ENCODE measurements at places on chromosomes 12 and 14.

DNA sequence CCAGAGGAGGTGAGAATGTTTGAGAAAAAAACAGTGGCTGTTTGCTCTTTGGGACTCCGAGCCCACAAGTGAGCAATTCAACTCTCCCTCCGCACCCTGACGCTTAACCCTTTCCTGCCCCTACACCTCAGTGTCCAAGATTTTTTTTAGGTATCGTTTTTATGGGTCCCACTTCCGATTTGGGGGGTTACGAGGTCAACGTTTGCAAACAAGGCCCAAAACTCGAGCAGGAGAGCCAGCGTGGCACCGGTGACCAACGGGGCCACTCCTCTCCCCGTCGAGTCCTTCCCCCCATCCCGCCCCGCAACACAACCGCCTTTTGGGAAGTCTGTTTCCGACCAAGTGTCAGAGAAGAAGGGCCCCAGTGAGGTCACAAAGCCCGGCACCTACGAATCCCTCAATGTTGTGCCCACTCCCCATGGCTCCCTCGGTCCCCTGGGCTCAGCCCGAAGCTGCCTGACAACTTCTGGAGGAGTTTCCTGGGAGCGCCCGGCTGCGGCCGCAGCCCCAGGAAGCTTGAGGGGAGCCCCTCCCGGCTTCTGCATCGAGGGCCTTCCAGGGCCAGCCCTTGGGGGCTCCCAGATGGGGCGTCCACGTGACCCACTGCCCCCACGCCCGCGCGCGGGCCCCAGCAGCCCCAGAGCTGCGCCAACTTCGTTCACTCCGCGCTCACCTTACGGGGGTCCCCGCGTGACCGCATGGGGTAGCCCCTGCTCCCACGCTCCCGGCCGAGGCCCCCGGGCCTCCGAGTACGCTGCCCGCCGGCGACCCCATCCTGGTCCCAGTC lies 1.2 kb downstream of the CDK2AP1 start:
- no peak for DNase-seq

DNA sequence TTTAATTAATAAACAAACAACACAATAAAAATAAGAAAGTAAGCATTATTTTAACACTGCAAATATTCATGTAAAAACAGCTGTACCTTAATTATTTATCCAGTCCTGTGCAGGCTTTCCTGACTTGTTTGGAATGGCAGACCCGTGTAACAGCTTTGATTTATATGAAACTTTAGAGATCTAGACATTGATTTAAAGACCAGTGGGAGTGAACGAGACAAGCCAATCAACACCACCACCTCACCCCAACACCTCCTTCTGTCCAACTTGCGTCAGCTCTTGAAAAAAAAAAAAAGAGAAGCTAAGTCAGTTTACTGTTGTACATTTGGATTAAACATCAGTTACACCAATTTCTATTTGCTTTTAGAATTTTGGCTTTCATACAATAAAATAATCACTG lies 22.3 kb downstream of the SLC38A4 start:
- DNase-seq, result no peak

DNA sequence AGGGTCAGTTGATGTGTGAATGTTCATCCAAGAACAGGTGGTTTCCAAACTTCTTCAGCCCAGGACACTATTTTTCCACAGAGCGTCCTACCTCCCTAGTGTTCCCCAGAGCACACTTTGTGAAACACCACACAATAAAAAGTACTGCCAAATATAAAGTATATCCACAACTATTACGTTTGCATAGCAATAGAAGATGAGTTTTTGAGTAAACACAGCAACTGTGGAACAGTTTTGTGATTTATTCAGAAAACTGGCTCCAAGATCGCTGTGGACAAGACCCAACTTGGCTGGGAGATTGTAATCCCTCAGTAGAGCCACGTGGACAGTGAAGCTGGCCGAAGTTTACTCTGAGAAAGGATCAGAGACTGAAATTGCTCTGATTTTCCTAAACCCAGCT lies 14.5 kb upstream of the MAP1LC3B2 start:
- no peak for DNase-seq

- no peak for DNase-seq
These were observed 39.0 kb downstream of the TTC9 start for GRCh38 chr14:70680748-70681147.

DNA sequence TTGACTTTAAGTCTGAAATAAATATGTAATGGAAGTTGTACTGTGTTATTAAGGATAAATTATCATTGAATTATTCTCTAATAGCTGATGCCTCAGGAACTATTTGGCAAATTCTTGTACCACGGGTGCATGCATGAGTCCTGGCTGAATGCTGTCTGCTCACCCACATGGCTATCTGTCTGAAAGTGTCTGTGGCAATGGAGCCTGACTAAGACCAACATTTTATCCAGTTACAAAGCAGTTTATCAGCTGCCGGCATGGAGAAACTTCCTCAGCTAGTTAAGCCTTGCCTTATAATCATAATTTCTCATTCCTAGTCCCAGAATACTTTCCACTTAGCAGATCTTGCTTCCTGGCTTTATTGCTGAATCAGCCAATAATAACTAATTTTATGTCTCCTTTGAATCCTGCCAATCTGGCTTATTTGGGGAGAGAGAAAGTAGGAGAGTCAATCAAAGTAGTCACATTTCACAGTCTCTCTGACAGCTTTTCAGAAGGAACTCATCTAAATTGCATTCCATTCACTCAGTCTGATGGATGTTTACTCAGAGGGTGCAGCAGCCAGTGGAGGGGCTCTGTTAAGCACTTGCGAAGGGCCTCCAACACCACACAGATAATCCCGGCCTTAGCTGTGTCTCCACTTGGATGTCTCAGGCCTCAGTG lies 280.6 kb upstream of the CLEC14A start:
- DNase-seq, result no peak

DNA sequence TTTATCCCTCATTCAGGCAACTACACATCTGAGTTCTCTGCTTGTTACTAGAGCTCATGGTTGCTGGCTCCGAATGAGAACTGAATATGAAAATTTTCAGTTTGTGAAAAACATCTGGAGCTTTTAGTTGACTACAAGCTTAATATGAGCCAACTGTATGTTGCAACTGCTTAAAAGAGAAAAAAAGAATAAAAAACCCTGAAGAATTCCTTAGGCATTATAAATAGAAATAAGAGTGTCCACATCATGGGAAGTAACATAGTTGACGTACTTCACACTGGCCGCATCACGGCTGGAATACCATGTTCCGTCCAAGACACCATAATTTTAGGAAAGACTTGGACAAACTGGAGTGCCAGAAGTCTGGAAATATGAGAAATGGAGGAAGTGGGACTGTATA lies 57.9 kb downstream of the PDE3A start:
- DNase-seq, result peak; percentile 84

- DNase-seq, result peak; percentile 92
These were observed at the start of gene SLC35E3 for GRCh38 chr12:68745904-68746571. Gene SLC35E3 (plus strand): TSS chr12:68746176. CDS start chr12:68746378, 202 bp downstream.

DNA sequence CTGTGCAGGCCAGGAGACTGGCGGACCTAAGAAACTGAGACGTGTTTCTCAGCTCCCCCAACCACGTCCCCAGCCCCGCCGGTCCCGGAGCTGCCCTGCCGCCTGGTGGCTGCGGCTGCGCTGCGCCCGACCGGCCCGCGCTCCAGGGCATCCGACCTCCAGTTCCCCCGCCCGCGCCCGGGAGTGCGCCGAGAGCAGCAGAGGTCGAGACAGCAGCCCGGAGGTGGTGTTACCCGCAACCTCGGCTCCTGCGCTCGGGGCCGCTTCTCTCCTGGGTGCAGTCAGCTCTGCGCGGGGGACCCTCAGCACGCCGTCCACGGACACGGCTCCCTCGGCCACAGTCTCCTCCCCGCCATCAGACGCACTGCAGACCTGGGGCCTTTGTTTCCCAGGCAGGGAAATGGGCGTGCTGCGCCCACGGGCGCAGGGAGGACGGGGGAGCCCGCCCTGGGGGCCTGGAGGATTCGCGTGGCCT lies 21.6 kb upstream of the GPR132 start:
- peak; percentile 82 for DNase-seq

DNA sequence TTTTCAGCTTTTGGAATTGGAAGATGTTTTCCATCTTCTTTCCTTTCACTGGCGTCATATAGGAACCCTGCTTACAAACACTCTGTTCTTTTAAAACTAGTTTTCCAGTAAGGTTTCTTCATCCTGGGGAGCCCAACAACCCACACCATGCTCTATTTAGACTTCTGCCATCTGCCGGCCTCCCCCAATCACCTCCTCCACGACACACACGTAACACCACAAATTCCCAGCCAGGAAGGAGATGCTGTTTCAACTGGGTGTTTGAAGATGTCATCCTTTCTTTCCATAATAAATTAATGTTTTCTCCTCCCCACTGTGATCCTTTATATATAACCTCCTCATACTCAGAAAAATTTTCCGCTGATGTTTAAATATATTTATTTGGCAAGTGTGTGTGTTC lies 231.4 kb upstream of the DDHD1 start:
- no peak for DNase-seq

GRCh38 chr12:14928931-14929330 lies 9.4 kb downstream of the ERP27 start:
- no peak for DNase-seq

DNA sequence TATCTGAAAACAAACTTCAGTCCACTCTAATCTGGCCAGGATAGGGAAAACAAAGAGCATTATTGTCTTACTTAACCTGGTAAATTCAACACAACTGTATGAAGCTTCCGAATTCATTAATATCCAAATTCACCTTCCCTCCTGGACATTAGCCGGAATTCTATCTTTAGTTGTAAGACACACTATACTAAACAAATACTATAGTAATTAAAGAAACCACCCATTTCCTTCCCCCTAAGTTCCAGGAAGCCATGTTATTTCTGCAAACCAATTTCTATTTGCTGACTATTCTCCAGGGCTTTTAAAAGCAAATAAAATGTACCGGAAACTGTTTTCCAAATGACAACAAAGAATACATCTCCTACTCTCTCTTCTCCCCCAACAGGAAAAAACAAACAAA lies 122.7 kb upstream of the MDM1 start:
- DNase-seq, result no peak

DNA sequence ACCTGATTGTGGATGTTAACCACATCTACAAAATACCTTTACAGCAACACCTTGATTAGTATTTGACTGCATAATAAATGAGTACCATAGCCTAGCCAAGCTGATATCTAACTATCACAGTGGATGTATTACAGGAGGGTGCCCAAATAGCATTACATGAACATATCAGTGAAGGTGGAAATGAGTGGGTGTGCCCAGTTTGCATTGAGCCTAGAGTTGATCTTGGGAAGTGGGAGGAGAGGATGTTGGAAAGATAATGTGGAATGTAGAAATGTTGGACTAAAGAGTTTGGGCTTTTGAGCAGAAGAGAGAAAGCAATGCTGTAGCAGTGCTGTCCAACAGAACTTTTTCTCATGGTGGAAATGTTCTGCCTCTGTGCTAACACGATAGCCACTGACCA lies 98.9 kb downstream of the ANO6 start:
- no peak for DNase-seq

DNA sequence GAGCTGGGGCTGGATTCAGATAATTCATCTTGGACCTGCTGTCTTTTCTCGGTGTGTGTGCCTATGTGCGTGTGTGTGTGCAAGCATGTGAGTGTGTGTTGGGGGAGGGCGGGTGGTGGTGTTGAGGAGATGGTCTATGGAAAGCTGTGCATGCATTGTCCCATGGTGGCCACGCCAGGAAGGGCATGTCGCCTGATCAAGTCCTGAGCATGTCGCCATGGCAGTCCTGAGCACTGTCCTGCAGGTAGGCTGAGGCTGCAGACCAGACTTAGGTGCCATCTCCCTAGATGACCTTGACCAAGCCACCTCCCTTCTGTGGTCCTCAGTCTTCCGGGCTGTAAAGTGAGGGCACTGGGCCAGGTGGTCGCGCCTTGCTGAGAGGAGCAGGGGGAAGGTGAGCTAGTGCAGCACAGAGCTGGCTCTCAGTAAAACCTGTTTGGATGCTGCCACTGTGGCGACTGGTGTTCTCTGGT lies 81.4 kb downstream of the PAPOLA start:
- DNase-seq, result peak; percentile 67

GRCh38 chr14:20400965-20401593 lies 12.2 kb downstream of the TEP1 start:
- no peak for DNase-seq

DNA sequence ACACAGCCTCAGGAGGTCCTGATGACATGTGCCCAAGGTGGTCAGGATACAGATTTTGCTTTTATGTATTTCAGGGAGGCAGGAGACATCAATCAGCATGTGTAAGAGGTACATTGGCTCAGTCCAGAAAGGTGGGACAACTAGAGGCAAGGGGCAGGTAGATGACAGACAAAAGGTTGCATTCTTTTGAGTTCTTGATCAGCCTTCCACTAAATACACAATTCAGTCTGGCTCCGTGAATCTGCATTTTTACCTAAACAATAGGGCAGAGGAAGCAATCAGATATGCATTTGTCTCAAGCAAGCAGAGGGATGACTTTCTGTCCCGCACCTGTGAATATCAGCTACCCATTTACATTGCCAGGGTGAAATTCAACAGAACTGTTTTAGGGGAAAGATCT lies 178.6 kb downstream of the KSR2 start:
- no peak for DNase-seq

GRCh38 chr12:74365178-74365964 lies 172.3 kb upstream of the ATXN7L3B start:
- DNase-seq, result no peak

DNA sequence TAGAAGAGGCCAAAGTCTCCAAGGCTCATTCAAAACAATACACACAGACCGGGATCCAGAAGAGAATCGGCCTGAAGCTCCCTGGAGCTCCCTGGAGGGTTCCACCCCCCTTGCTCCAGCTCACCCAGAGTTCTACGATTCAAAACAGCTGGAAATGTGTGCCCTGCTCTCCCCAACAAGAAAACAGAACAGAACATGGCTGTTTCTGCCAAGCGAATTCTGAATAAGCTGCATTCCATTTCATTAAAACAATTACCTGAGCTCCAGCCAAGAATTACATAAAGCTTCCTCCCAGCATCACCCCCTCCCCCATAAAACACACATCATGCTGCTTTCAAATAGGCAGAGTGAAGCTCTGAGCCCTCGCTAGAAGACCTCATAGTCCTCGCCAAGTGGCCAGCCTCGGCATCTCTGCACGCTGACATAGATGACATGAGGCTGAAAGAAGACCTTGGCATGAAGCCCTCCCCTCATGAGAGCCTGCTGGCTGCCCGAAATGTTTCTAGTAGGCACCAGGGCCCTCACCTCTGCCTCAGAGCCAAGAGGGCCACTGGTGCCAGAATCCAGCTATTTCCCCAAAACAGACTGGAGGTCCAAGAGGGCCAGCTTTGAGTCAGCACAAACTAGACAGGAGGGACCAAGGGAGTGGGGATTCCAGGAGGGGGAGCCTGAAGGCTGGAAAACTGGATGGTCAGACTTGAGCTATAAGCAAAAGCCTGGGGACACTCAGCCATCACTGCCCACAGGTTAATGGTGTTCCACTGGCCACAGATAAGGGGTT lies 8.3 kb downstream of the PXN start:
- no peak for DNase-seq

- no peak for DNase-seq
These were observed 66.2 kb downstream of the MARK3 start for GRCh38 chr14:103451401-103451800.

GRCh38 chr12:12442548-12443071 lies 85.7 kb downstream of the BORCS5 start:
- DNase-seq, result no peak

- DNase-seq, result no peak
These were observed 428.3 kb upstream of the NOVA1 start for GRCh38 chr14:27026097-27026496.

All from coronary artery (tissue), 2 donors.